ENCODE measurements at places on chromosomes 1 and 21. TPM values are rescaled to one million over a fixed set of nuclear protein-coding genes. Genes with fewer than 3 reads are reported as not detected.

CNIH3 gene
- total RNA-seq: 3.0 TPM

TMEM167B gene
- 36.5 TPM for total RNA-seq

OR10J1 gene
- total RNA-seq: not detected

EPHA8 gene
- not detected for total RNA-seq

RIPPLY3 gene
- total RNA-seq: not detected

TMEM269 gene
- 0.11 TPM for total RNA-seq

BTBD19 gene
- total RNA-seq: 11.0 TPM

KPNA6 gene
- 62.8 TPM for total RNA-seq

TEX38 gene
- total RNA-seq: 2.1 TPM

RUNX1 gene
- 5.4 TPM for total RNA-seq

LCE3C gene
- total RNA-seq: not detected

PRAMEF13 gene
- not detected for total RNA-seq

VWA5B1 gene
- not detected for total RNA-seq

KLHDC7A gene
- total RNA-seq: 9.9 TPM
